ENCODE measurements at places on chromosomes 2 and 18.

DNA sequence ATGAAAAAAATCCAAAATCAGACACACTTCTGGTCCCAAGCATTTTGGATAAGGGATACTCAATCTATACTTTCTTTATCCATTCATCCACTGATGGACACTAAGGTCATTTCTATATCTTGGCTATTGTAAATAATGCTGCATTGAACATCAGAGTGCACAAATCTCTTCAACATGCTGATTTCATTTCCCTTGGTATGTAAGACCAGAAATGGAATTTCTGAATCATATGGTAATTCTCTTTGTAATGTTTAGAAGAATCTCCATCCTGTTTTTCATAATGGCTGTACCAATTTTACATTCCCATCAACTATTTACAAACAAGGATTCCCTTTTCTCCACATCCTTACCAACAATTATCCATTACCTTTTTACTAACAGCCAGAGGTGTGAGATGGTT lies 33.7 kb upstream of the MCM6 start:
- DNase-seq: no peak

DNA sequence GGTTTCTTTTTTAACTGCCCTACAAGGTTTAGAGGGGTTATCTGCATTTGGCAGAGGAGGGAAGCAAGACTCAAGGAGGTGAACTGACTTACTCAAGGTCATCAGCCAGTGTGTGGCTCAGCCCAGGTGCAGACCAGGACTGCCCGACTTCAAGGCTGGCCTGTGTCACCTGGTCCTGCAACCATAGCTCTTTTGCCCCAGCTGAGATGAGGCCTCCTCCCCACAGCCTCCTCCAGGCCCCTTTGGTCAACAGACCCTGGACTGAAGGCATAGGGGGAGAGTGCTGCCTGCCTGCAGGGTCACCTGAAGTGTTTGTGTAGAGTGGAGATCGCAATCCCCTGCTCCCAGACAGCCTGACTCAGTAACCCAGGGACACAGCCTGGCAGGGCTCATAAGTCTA lies 168.5 kb upstream of the GLI2 start:
- no peak for DNase-seq

DNA sequence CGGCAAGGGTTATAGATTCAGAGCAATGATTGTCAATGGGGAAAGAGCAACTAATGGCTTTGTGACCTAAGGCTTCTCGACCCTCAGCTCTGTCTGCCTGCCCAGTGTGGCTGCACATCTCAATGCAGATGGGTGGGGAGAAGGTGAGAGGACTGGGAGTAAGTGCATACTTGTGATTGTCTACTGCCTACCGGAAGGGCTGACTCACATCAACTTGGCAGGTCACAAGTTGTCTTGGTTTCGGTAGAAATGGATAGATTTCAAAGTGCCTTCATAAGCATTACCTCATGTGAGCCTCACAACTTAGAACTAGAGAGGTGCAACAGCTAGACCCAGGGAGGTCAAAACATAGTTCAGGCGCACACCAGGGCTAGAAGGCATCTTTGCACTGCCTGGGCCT lies 29.4 kb downstream of the STAT1 start:
- DNase-seq: no peak

- no peak for DNase-seq
Observed at GRCh38 chr2:29520001-29520400, 401.4 kb downstream of the ALK start.

- DNase-seq: no peak
Observed at GRCh38 chr18:42801706-42802105, 313.8 kb downstream of the RIT2 start.

DNA sequence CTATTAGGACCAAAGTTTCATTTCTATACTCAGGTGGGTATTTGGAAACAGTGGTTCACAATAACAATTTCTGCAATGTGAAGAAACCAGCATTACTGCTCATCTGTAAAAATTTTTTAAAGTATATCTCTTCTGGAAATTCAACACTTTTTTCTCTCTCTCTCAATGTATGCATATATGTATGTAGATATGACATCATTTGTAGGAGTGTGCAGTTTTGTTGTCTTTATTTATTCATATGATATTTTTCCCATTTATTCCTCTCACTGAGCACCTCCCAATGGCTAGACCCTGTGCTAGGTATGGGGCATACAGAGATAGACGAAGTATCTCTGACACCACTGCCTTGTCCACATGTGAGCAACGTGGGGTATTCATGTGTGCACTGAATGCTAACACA lies 58.3 kb downstream of the RDH14 start:
- no peak for DNase-seq

DNA sequence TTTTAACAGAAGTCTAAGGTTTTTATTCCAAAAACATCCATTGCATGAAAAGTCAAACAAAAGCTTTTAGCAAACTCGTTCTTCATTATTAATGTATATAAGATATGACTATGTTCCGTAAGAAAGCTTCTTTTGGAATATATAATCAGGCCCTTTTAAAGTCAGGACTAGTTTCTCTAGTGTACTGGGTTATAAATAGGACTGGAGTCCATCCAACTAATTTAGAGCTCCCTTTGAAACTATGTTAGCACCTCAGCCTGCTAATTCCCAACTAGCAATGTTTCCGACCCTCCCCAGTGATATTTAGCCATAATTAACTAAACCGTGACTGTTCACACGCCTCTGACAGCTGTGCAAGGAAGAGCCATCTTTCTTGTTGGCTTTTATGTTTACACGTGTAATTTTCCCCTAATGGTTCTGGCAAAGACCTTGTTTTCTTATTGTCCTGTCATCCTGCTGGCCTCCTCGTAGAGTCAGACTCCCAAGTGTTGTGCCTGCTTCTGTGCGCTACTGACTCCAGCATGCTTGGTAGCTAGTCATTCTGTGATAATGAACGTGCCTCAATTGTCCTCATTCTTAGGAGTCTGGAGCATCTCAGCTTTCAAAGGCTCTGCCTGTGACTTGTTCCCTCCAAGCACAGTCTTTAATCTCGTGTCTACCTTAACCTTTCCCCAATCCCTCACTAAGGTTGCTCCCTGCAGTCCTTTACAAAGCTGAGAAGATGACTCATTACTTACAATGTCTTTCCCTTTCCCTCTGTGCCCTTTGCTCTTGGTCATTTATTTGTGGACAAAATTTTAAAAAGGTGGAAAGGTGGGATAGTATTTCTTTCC lies 172.2 kb upstream of the RASGRP3 start:
- no peak for DNase-seq

DNA sequence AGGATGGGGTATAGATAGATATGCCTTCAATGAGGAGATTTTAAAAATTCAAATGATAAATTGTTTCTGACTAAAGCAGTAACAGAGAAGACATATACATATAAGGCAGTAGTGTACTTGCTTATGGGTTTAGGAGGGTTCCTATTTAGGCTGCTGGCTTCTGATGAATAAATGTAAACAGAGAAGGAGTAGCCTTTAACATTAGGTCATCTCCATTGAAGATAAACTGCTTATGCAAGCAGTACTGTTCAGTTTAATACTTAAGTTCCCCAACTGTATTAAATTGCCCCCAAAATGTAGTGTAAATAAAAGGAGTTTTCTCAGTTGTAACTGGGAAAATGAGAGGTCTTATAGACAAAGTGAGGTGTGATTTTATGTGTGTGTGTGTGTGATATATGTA lies 217.7 kb upstream of the TMEFF2 start:
- no peak for DNase-seq

GRCh38 chr2:69993708-69994107 lies 32.3 kb upstream of the ASPRV1 start:
- no peak for DNase-seq

GRCh38 chr18:28115149-28115550 lies 61.8 kb downstream of the CDH2 start:
- DNase-seq: no peak
